ENCODE measurements at places on chromosomes 6 and 20.
A peak's percentile ranks its signal among the peaks of the same experiment; 100 is the strongest.

DNA sequence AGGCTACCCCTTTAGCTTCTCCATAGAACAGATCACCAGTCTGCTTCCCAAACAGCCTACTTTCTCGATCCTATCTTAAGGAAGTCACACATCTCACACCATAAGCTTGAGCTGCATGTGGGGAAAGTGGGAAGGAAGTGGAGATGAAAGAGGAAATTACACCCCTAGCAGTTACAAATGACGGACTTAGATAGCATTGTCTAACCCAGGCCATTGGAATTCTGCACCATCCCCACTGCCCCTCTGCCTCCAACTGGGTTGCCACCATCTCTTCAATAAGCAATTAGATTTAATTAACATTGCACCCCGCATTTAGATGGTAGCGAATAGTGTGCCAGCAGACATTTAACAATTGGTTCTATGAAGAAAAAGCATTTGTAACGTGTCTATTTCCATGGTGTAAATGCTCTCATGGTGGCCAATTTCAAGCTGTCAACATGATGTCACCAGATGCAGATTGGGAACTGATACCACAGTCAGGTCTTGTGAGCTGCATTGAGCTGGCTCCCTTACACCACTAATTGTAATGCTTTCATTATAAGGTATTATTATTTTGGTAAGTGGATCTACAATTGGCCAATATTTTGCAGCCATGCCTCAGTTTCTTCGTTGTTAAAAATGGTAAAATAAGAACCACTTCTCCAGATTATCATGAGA is 124.7 kb downstream of the CD24 start:
- DNase-seq = no peak

DNA sequence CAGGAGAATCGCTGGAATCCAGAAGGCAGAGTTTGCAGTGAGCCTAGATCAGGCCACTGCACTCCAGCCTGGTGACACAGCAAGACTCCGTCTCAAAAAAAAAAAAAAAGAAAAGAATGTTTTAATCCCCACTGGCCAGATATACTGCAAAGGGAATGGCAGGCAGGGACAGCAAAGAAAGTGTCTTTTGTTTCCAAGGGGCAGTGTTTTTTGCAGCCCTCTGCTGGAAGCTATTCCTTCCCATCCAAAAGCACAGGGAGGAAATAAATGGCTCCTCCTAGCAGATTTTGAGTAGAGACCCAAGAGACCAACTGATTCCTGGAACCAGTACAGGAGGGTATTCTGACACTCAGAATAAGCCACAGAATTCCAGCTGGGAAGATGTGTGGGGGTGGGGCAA is 112.5 kb upstream of the STMND1 start:
- DNase-seq = no peak

DNA sequence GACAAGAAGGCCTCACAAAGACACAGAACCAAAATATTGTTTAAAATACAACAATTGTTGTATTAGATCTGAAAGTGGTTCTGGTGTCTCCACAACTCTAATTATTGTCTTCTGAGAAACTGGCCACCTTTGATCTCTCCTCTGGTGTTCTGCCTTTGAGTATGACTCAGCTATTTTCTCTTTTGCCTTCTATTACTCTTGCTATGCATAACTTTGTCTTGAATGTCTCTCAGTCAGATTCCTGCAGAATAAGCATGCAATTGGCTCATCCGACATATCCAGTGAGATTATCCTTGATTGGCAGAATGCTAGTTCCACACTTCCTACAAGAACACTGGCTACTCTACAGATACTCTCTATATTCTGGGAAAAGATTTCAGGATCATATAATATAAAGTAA is 14.3 kb upstream of the EPM2A start:
- no peak for DNase-seq

- DNase-seq = peak; percentile 62
Measured at GRCh38 chr6:167079853-167080297, 43.0 kb upstream of the CCR6 start.

- DNase-seq = no peak
Measured at GRCh38 chr6:9224539-9224938, 789.2 kb upstream of the SLC35B3 start.

- DNase-seq = no peak
Measured at GRCh38 chr20:23002276-23002675, 32.8 kb upstream of the SSTR4 start.

DNA sequence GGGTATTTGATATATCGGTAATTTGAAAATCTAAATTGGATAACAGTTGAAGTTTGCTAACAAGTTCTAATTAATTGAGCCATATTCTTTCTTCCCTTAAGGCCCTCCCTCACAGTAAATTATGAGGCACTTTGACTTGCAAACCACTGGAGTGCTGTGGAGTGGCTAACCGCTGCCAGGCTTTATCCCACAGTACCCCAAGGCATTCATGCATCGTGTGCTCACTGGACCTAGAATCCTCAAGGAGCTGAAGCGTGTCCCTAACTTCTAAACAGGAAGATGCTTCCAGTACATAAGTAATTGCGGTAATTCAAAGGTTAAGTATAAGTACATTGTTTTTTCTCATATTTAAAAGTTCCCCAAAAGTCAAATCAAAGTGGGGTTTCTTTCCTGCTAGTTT is 499.9 kb downstream of the TFAP2A start:
- no peak for DNase-seq

DNA sequence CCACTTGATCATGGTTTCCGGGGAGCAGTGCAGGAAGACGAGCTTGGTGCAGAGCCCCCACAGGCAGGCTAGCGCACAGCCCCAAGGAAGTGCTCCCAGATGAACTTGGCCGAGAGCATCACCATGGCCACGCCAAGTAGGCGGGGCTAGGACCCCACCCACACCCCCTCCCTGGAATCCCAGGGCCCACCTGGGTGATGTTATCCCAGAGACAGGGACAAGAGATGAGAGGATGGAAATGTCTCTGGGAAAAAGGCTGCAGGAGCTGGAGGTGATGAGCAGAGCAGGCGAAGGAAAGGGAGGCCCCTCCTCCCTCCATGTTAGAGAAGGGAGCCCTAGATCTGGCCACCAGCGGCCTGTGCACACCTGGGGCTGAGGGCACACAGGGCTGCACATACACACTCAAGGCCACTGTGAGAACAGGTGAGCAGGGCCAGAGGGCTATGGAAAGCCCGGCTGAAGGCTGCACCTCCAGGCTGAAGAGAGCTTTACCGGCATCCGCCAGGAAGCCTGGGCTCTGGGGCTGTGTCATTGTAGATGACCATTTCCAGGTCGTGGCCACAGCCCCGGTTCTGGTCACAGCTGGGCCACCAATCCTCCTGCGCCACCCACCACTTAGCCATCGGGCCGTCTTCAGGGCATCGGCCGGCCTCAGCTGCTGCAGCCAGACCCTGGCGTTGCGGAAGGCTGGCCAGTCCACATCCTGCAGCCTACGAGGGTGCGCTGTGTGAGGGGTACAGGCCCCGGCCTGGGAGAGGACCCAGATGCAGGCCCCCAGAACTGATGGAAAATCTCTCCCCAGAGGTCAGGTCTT is 24.9 kb downstream of the NPEPL1 start:
- DNase-seq = no peak

DNA sequence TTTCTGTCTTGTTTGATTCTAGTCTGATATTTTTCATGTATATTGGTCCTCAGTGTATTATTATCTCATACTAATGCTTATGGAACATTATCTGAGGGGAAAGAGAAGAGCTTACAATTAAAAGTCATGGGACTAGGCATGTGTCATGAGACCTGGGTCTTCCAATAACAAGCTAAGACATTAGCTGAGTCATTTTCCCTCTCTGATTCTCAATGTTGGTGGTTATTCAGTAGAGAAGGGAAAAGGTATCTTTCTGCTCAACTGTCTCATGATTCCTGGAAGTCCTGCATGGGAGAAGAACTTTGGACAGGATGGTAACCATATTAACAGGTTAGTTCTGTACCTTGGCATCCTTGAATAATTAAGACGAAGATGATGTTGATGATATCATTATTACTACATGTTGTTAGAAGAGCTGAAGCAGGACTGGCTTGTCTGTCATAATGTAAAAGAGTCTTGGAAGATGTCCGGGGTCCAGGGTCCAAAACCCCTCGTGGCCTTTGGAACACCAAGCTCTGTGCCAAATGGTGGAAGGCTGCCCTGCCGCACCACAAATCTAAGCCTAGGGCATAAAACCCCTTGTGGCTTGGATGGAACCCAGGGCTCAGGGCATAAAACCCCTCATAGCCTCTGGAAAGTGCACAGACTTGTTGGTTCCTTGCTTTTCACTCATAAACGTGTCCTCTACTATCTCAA is 19.1 kb downstream of the TRIM38 start:
- no peak for DNase-seq

DNA sequence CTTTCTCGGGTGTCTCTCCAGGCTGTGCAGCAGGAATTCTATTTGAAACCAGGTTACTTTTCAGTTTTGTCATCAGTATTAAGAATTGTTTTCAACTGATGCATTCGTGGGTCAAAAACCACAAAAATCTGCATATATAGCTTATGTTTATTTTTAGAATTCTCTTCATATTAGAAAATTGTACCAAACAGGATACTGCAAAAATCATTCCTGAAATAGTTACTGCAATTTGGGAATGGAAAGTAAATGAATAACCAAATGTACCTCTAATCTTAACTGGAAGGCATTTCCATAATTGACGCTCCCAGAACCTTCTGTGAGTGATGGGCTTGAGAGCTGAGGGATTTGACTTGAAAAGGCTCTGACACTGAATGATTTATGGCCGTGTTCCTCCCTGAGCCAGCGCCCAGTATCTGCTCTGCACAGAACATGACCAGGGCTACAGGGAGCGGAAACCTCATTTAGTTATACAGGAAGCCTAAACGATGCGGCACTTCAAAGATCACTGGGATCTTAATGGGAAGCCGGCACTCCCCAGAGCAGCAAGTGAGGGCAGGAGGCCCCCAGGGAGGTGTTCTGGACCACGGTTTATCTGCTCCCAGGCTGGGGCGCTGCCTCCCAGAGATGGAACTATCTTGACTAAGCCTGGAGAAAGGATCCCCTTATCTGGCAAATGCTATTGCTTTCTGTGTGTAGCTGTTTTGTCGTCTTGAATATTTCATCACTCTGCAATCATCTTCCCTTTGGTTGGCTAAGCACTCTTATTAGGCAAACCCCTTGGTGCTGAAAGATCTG is 446.0 kb downstream of the QKI start:
- DNase-seq = no peak

DNA sequence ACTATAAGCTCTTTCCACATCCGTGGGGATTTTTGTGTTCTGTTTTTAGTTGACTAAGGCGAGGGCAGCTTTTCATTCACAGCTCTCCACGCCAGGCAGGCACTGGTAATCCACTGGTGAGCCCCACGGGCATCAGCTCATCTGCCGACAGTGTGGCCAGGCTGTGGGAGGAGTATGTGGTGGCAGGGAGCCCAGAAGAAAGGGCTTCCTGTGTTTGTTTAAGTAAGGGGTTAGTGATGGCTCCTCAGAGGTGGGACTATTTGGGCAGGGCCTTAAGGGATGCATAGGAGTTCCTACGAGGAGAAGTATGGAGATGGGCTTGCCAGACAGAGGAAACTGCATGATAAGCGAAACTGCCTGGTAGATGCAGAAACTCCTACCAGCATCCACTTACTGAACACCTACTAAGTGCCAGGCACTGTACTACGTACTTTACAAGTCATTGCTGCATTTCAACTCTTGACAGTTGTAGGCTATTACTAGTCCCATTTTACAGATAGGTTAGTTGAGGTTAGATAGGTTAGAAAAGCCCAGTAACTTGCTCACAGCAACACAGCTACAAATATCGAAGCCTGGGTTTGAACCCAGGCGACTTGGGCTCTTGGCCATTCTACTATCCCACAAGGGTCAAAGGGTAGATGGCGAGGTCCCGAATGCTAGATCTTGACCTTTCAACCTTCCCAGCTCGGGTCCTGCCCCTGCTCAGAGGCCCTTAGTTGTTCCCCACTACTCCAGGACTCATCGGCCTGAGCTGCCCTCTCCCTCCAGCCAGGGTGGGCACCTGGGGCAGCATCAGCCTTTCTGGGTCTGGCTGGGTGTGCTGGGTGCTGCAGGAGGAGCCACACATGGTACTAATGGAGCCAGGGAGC is 55.1 kb downstream of the CEBPB start:
- DNase-seq = no peak

DNA sequence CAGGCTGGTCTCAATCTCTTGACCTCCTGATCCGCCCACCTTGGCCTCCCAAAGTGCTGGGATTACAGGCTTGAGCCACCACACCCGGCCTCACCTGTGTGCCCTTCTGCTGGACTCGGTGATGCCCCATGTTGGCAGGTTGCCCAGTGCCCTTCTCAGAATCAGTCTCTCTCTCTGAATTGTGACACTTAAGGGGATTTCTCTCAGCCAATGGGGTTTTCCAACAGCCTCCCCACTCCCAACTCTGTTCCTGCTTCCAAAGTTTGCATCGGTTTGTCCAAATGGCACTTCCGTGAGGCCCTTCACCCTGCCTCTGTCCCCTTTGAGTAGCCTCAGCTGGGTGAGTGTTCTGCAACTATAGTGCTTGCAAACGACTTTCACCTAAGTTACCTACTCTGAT is 3.1 kb upstream of the MRPS10 start:
- DNase-seq = no peak

- no peak for DNase-seq
Measured at GRCh38 chr6:125453516-125453915, 151.7 kb upstream of the HDDC2 start.

- DNase-seq = no peak
Measured at GRCh38 chr6:27111743-27112142, 135.8 kb upstream of the PRSS16 start.

- DNase-seq = no peak
Measured at GRCh38 chr6:168088161-168089053, 9.4 kb upstream of the FRMD1 start.

DNA sequence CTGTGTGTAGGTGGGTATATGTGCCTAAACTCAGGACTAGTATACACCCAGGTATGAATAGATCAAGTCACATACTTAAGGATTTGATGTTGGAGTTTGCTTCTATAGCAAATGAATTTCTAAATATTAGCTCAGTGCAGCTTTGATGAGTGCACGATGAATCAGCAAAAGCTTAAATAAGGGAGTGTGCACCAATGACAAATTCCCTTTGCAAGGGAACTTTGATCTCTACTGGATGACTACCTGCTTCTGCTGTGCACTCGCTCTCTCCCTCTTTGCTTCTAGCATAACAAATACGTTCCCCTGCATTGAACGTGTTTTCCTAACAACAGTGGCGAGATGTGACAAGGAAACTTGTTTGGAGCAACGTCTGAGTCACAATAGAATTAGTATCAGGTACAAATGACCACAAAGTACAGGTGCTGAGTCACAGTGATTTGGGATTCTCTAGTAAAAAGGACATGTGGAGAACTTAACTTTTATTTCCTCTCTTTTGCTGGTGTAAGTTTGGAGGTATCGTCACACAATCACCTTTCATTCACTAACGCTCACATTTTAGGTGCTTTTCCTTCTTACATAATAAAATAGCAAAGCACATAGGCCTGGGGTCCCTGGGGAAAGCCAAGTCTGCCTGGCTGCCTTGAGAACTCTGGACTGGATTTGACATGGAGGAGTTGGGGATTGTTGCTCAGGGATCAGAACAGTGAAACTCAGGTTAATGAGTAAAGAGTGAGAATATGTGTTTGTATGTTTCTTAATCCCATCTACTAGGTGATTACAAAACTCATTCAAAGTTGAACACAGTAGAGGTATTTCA is 49.7 kb downstream of the KLHL31 start:
- no peak for DNase-seq

DNA sequence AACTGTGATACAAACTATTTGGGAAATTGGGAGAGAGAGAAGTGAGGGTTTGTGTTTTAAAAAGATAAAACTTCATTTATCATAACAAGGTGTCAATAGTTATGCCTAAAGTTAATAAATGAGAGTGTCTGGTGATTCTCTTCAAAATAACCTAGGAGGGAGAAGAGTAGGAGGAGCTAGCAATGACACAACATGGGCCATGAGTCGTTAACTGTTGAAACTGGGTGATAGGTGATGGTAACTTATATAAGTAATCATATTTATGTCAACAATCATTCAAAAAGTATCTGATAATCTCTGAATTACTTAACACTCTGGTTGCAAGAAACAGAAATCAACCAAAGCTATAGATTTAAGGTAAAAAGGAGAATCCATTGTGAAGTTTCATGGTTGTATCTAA is 46.8 kb upstream of the INSM1 start:
- no peak for DNase-seq
